ENCODE measurements at places on chromosomes 12 and 14.

DNA sequence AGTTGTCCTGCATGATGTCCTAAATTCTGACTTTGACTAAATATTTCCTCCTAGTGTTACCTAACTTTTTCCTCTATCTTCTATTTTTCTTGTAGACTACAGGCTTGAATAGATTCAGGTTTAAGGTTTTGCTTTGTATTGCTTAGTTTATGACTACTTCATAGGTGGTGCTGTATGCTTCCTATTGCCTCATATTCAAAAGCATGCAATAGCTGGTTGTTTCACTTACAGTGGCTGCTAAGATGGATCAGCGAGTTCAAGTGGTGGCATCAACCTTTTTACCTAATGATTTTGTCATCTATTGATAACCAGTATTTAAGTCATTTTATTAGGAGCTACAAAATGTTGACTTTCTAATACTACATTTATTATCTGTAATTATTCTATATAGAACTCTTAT lies 36.3 kb upstream of the BICD1 start:
- DNase-seq: no peak

DNA sequence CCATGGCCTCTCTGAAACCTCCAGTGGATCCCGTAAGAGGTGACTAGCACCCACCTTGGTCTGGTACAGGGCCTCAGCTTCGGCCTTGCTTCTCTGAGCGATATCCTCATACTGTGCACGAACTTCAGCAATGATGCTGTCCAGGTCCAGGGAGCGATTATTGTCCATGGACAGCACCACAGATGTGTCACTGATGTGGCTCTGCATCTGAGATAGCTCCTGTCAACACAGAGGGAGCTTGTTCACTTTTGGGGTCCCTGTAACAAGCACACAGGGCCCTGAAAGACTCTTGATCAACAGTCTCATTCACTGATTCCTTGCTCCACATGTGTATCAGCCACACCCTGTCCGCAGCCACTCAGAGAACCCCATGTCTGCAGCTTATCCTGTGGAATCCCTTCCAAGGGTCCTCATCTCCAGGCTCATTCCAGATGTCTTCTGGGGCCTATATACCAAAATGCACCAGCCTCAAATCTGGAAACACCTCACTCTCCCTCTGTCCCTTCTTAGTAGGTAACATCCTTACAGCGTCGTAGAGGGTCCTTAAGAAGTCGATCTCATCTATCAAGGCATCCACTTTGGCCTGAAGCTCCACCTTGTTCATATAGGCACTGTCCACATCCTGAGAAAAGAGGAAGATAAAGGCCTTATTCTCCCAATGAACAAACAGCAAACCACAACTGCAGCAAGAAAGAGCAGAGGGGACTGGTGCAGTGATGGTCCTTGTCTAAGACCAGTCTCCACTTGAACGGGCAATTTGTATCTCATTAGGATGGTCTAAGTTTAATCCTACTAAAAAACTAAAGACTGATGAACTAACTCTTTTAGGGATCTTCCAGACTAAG lies 3.5 kb downstream of the KRT3 start:
- DNase-seq: no peak

DNA sequence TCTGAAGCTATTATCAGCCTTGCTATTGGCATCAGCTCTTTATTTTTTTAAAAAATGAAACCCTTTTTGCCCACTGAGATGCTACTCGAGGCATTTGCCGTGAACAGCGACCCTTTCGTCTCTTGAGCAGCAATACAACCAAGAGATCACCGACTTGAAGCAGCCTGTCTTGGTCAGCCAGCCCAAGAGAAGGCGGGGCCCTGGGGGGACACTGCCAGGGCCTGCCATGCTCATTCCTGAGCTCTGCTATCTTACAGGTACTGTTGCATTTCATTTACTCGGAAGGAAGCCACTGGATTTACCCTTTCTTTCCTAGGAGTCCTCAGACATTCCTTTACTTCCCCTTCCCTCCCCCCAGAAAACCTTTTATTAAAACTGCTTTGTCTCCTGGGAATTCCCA lies 16.7 kb downstream of the PIWIL1 start:
- no peak for DNase-seq

GRCh38 chr12:100987552-100988521 lies 193.3 kb downstream of the ANO4 start:
- no peak for DNase-seq

All from cerebellar nuclear complex (tissue), 1 donor.